ENCODE measurements at places on chromosomes 4 and X.

DNA sequence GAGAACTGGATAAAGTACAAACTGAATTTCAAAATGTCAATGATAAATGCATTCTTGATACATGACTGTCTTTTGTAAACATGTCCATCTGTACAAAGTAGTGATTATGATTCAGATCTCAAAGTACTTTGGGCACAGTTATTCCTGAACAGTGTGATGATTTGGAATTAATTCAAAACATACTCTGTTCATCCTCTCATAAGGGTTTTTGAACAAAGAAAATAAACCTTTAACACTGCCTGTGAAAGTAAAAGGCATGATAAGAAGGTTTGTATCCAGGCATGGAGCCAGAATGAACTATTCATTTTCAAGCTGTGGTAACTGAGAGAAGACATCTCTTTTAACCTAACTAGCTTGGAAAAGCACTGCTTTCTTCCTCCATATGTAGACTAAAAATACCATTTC, 883 bp upstream of the KLHL4 start:
- DNase-seq = no peak

- DNase-seq = no peak
Measured at GRCh38 chrX:446245-446644, 59.5 kb upstream of the PPP2R3B start.

GRCh38 chrX:150258463-150259430, 104.4 kb upstream of the MAMLD1 start:
- no peak for DNase-seq

- DNase-seq = no peak
Measured at GRCh38 chrX:123924186-123924585, 37.3 kb upstream of the STAG2 start.

- DNase-seq = no peak
Measured at GRCh38 chrX:119647552-119648420, 41.6 kb upstream of the NKRF start.

- no peak for DNase-seq
Measured at GRCh38 chrX:134541906-134542305, 81.9 kb downstream of the HPRT1 start.

DNA sequence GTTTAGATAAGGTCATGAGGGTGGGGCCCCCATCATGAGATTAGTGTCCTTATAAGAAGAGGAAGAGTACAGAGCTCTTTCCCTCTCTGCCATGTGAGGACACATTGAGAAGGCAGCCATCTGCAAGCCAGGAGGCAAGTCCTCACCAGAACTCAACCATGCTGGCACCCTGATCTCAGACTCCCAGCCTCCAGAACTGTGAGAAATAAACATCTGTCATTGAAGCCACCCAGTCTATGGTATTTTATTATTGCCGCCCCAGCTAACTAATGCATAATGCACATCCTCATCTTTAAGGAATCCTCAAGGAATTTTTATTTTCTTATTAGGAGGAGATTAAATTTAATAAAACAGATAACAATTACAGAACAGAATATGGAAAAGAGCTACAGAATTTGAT, 16.7 kb upstream of the EXOSC9 start:
- no peak for DNase-seq

- DNase-seq = no peak
Measured at GRCh38 chrX:132068405-132068804, 45.3 kb downstream of the STK26 start.

GRCh38 chrX:136586386-136586785, 54.4 kb downstream of the VGLL1 start:
- DNase-seq = no peak

DNA sequence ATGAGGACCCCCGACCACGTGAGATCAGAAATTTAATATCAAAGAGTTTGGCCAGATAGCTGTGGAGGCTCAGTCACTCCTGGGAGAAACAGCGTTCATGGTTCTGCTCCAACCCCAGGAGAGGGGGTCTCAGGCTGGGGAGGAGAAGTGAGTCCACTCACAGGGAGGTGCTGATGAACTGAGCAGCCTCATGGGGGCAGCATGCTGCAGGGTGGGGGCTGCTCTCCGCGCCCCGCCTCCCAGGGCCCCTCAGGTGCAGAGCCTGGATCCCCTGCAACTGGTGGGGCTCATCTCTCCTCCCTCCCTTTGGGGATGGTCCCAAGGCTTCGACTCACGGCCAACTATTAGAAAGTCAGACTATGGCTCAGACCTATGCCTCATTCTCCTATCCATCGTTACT, 26.6 kb upstream of the C4orf50 start:
- no peak for DNase-seq

DNA sequence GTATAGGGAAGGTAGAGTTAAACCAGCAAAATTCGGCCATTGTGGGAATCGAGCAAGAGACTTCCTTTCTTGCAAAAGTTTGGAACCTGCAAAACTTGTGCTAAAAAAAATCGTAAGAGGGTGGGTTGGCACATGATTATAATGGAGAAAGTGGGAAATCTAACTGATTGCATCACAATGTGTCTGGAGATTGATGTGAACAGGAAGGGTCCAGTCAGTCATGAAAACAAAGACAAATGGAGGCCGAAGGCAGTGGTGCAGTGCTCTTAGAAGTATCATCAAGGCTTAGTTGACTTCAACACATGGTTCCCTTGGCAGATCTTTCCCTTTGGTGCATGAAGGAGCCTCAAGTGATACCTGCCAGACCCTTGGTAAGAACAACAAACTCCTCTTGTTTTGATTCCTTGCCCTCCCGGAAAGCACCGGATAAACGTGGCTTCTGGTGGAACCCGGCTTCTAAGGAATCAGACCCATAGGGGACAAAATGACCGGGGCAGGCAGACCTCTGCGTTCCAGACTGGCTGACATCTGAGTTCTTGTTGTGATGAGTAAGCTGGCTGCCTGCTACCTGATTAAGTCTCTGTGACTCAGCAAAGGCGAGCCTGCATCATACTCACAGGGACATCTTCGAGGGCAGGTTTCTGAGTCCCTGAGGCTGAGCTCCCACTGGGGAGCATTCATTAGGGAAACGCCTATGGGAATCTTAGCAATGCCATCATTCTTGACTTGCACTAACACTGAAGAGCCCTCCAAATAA, 87.7 kb upstream of the MAP3K15 start:
- DNase-seq = no peak

- DNase-seq = no peak
Measured at GRCh38 chr4:104593019-104593418, 98.3 kb upstream of the CXXC4 start.

- peak; percentile 2 for DNase-seq
Measured at GRCh38 chrX:37860721-37861120, 13.3 kb upstream of the DYNLT3 start.

- no peak for DNase-seq
Measured at GRCh38 chr4:188433741-188434315, 294.6 kb downstream of the TRIML1 start.

Measured in nephron progenitor cell (in vitro differentiated cells).